ENCODE measurements at places on chromosomes 16 and 17. TPM values are rescaled to one million over a fixed set of nuclear protein-coding genes. Genes with fewer than 3 reads are reported as not detected.

Gene ZNF385C
- 0.20 TPM for total RNA-seq

Gene ZNF287
- total RNA-seq = 13.4 TPM

Gene FAM117A
- total RNA-seq = 94.4 TPM

Gene TOM1L1
- 0.66 TPM for total RNA-seq

Gene KRTAP2-2
- total RNA-seq = not detected

Gene TRAPPC1
- total RNA-seq = 71.4 TPM

Gene CALB2
- not detected for total RNA-seq

Gene PPP1R1B
- total RNA-seq = not detected
